ENCODE measurements at places on chromosomes 6 and 20.

- no peak for DNase-seq
These were observed 44.1 kb downstream of the NEDD9 start for GRCh38 chr6:11188161-11188915.

DNA sequence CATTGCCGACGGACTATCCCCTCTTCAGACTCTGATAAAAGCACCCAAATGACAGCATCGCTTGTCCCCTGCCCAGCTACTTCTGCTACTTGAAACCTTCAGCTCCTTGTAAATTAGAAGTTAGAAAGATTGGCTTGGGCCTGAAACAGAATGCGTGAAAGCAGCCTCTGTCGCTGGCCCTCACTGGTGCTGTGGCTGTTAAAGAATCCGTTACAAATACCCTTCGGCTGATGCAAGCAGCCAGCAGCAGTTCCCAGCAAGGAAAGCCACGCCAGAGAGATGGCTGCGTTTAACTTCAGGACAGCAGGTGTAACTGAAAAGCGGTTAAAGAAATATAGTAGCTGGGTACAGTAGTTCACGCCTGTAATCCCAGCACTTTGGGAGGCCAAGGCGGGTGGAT lies 2.4 kb upstream of the PRR18 start:
- DNase-seq, result no peak

- no peak for DNase-seq
These were observed 891 bp downstream of the RIPPLY2 start for GRCh38 chr6:83854001-83854501.

- DNase-seq, result no peak
These were observed 25.1 kb upstream of the UTRN start for GRCh38 chr6:144259986-144260385.

- DNase-seq, result no peak
These were observed 453.0 kb upstream of the SULF2 start for GRCh38 chr20:48238326-48238725.

- peak; percentile 63 for DNase-seq
These were observed 4.5 kb downstream of the TP53INP2 start for GRCh38 chr20:34708621-34709043.

GRCh38 chr6:82494367-82494766 lies 130.8 kb downstream of the TPBG start:
- DNase-seq, result no peak

GRCh38 chr6:121609281-121609680 lies 173.8 kb downstream of the GJA1 start:
- no peak for DNase-seq

GRCh38 chr20:50054626-50055511 lies 58.1 kb downstream of the UBE2V1 start:
- DNase-seq, result peak; percentile 79

GRCh38 chr20:34549291-34549928 lies 9.1 kb upstream of the MAP1LC3A start:
- DNase-seq, result no peak

DNA sequence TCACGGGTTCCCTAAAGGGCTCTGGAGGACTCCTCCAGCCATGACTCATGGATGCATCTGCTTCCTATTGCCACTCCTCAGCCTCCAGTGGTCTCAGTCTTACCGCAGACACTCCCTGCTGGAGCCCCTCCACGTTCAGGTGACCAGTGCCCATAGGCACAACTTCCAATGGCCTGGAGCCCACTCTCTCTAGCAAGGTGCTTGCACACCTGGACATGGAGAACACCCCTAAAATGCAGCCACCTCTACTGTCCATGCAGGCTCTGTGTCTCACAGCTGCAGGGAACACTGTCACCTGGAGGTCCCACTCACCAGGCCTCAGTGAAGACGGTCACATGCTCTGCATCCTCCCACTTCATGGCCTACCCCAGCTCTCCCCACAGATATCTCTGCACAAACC lies 36.0 kb downstream of the HUS1B start:
- DNase-seq, result no peak

DNA sequence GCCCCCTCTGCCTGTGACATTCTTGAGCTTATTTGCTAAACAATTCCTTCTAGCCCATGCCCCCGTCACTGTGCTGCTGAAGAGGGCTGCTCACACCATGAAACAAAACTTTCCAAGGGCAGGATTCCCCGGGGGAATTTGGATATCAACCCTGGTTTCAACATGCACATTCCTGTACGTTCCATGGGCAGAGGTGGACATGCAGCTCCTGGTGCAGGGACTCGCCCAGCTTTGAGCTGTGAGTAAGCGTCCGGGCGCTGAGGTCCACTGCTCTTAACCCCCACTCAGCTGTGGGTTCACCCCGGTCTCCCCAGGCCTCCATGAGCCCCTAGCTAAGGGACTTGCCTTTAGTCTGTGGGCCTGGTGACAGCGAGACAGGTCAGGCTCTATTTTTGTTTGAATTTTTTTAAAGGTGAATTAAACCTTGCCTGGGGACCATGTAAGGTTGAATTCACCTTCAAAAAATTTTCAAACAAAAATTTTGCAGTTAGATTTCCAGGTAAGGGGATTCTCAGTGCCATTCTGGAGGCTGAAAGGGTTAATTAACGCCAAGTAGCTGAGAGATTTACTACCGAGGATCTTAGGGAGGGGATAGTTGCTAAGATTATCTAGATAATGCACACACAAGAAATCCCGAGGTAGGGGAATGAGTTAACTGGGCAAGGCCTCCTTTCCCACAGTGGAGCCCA lies 70.3 kb upstream of the SLC22A23 start:
- no peak for DNase-seq

GRCh38 chr20:16313917-16314316 lies 259.3 kb downstream of the KIF16B start:
- no peak for DNase-seq

DNA sequence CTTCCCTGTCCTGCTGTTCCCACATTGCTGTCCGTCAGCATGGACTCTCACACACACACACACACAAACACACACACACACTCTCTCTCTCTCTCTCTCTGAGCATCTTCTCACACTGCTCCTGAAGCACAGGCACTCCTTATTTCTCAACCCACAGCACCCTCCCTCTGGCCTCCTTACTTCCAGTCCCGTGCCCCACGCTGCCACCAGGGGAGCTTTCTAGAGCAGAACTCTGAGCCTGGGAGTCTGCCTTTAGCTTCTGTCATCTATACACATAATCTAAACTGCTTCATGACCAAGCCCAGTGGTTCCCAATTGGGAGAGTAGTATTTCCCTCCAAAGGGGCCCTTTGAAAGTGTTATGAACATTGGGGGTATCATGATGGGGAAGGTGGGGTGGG lies 29.1 kb downstream of the HECA start:
- DNase-seq, result no peak

Data from femur (tissue), 1 donor.